ENCODE measurements at places on chromosomes 7 and 10.

DNA sequence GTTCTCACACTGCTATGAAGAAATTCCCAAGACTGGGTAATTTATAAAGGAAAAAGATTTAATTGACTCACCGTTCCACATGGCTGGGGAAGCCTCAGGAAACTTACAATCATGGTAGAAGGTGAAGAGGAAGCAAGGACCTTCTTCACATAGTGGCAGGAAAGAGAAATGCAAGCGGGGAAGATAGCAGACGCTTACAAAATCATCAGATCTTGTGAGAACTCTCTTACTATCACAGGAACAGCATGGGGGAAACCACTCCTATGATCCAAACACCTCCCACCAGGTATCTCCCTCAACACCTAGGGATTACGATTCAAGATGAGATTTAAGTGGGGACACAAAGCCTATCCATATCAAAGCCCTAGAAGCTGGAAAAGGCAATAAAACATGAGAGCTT is 130.8 kb downstream of the MDFIC start:
- no peak for DNase-seq

- no peak for DNase-seq
These were observed 760 bp upstream of the FOXK1 start for GRCh38 chr7:4681218-4681851.

DNA sequence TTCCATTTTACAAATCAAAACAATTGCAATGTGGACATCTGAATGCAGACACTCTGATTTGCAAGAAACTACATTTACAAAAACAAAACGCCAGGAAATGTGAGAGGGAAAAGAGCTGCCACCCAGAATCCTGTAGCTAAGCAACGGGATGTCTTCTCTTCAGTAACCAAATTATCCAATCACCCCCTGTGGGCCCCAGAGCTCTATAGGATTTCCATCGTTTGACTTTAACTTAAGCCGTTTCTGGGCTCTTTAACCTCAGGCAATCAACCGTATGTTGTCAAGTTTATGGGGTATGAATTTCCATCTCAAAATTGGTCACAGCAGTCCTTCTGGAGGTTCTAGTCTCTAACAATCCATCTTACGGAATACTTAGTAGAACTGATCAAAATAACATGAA is 240.5 kb downstream of the ETV1 start:
- DNase-seq: no peak

GRCh38 chr10:25565570-25565969 is 368.5 kb upstream of the MYO3A start:
- no peak for DNase-seq

DNA sequence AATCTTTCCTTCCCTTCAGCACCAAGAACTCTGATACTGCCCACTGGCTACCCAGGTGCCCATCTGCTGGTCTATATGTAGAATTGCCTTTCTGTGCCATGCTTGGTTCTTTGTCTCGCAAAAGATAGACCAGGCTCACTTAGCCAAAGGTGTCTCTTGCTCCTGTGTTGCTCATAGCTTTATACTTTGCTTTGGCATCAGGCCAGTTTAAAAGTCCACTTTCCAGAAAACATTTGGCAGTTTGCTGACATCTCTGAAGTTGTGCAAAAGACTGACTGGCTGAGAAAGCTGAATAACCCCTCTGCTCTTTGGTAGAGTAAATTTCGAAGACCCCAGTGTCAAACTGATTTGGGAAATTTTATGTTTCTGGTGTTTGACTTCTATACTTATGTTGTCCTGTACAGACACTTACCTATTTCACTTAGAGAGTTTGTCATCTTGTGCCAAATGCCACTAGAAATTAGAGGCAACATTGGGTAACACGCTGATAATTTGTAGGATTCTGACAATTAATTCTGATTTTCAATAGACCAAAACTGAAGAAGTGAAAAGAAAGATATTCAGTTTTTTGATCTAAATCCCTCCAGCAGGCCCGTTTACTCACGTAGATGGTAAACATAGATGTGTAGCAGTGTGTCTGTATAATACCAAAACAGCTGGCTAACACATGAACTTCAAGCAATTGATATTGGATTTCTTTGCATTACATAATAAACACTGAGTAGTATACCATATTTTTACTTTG is 91.1 kb downstream of the CPED1 start:
- peak; percentile 4 for DNase-seq

- DNase-seq: no peak
These were observed 123.9 kb downstream of the DOCK4 start for GRCh38 chr7:112082306-112082705.

- no peak for DNase-seq
These were observed 687 bp downstream of the HELLS start for GRCh38 chr10:94546049-94546900.

DNA sequence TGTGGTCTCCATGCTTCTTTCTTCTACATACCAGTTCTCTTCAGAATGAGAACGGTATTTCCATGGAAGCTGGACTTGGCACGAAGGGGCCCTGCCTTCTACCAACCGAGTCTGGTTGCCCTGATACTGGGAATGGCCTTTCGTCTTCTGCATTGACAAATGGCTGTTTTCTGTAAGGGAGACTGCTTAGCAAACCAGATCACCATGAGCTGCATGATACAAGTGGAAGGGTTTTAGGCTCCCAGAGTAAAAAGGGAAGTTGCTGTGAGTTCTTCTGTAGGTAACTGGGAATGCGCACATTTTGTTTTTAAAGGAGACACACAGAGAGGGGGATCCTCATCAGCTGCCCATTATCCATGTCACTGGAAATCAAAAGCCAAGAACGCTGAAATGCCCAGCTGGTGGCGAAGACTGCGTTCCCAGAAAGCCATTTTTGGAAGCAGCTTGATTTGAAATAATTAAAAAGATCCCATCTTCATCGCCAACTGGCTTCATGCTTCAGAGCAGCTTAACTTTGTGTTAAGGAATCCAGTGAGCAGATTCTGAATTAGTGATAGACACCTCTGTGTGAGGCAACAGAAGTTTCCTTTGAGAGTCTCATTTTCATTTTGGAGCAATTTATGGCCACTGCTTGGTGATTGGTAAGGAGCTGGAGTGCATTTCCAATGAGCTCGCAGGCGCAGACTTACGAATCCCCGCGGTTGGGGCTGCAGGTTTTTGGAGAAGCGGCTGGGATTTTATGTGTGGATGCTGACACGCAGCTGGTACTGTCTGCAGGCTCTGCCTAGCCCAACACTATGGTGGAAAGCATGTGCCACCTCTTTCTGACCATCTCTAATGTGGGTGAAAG is 672.7 kb upstream of the FOXK1 start:
- DNase-seq: no peak

- DNase-seq: no peak
These were observed 66.5 kb downstream of the PHYHIPL start for GRCh38 chr10:59242991-59243390.

DNA sequence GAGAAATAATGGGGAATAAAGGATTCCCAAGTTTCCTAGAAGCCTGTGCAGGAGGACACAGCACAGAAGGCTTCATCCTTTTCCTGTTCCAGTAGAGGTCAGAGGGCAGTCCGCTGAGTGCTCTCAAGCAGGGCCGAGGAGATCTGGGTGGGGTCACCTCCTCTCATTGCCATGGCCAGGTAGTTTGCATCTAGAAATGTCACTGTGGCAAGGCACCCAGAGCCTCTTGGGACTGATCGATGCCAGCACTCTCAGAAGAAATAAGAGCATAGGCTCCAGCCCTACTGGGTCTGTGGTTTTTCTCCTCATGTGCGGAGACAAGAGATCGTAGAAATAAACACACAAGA is 7.9 kb downstream of the NUB1 start:
- DNase-seq: no peak

GRCh38 chr10:133198621-133199487 is 31.2 kb upstream of the UTF1 start:
- DNase-seq: no peak

- DNase-seq: no peak
These were observed 293.7 kb downstream of the FZD1 start for GRCh38 chr7:91557789-91558404.

DNA sequence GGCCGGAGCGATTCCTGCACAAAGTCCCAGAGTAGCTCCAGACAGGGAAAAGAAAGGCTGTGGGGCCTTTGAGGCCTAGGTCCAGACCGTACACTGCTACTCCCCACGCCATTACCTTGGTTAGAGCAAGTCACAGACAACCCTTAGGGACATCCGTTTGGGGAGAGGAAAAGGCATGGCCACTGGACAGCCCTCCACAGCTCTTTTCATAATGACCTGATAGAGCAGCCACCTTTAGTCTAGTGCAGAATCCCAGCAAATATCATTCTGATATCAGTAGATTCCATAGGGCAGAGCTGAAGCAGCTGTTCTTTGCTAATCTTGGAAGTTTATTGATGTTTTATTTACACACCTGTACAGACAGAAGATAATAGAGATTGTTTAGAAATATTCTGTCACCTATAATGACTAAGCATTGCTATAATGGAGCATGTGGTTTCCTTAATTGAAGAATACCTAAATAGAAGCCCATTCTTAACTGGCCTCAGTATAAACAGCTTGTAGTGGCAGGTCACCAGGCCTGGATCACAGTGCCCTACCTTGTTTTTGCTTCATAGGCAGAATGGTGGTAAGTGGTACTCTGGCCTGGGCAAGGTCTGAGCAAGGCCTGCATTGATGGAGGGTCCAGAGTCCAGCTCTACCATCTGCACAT is 27.9 kb downstream of the OGDH start:
- peak; percentile 85 for DNase-seq

GRCh38 chr10:69222157-69223027 is 2.3 kb downstream of the HKDC1 start:
- no peak for DNase-seq

GRCh38 chr10:92695679-92696605 is 6.2 kb downstream of the HHEX start:
- no peak for DNase-seq

DNA sequence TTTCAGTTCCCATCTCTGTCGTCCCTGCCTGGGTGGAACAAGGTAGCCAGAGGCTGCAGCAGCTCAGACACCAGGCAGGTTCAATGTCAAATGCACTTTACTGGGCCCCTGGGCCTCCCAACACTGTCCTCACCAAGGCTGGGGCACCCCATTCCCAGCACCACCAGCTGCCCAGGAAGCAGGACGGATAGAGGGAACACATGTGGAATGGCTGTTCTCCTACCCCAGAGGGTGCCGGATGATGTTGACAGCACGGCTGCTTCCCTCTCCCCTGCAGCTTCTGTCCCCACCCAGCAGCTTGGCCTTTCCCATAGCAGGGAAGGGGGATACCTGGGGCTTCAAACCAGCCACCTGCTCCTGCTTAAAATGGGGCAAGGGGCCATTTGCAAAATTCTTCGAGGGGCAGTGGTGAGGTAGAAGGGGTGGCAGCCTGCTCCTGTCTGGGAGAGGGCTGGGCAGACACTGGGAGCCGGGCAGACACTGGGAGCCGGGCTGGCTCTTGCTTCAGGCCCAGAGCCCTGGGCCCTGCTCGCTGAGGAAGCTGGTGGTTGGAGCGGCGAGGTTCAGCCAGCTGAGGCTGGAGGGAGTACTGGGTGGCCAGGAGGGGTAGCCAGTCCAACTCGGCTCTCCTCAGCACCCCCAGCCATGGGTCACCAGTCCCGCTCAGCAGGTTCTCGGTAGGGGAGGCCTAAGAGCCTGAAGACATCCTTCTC is 9.1 kb downstream of the POLL start:
- DNase-seq: no peak
